Kasumi-1 (cell line): ENCODE measurements at places on chromosomes 12 and 14.

DNA sequence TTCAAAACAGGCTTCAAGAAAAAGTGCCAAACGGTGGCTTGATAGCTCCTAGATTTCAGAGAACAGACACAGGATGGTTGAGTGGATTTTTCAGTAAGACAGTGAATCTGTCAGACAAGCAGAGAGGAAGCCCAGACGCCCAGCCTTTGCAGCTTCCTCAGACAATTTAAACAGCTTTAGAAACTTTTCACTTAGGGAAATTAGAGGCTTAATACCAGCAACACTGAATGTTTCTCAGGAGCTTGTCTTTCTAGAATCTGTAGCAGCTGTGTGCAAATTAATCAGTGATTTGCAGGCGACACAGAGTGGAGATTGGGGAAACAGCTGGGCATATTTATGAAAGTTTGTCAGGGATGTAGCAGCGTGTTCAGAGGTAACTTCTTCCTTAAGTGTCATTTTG is 362.1 kb downstream of the GALC start:
- DNase-seq, result no peak

GRCh38 chr12:87529413-87529812 is 499.8 kb downstream of the C12orf50 start:
- no peak for DNase-seq

- DNase-seq, result peak; percentile 60
Measured at GRCh38 chr14:51652168-51653078, 713 bp downstream of the FRMD6 start.

GRCh38 chr14:51487848-51488247 is 163.9 kb upstream of the FRMD6 start:
- peak; percentile 52 for DNase-seq
